Breast epithelium (tissue), 4 donors: ENCODE measurements at places on chromosomes 6 and 20. TPM values are rescaled to one million over a fixed set of nuclear protein-coding genes. Genes with fewer than 3 reads are reported as not detected.

DNA sequence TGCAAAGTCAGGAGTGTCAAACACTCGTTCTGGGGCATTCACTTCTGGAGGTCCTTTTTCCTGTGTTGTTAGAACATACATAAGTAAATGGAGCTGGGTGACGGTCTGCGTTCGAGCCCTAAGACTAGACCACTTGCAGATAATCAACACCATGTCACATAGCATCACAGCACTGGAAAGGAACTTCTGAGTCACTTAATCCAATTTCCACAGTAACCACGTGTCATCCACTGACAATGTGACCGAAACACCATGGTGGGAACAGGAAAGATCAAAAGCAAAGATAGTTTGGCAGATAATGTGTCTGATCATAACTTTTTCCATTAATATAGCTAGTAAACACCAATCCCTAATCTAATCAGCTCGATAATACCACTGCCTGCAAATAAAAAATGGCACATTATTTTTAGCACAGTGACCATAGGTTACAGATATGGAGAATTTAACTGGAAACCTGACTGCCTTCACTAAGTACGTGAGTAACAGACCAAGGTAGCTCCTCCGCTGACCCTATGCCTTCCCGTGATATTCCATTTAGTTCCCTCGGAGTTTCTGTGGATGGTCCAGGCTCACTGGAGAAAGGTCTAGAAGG is 34.8 kb downstream of the WRNIP1 start:
- DNase-seq: no peak

GRCh38 chr6:150336708-150337107 is 32.1 kb upstream of the IYD start:
- no peak for DNase-seq

GRCh38 chr6:119480961-119481497 is 131.5 kb upstream of the MAN1A1 start:
- no peak for DNase-seq

- DNase-seq: no peak
Observed at GRCh38 chr6:166258854-166259276, 49.3 kb downstream of the PRR18 start.

Gene TFAP2C
- 66.9 TPM for total RNA-seq

Gene ZBP1
- total RNA-seq: not detected
